ENCODE measurements at places on chromosomes 3 and 15. TPM values are rescaled to one million over a fixed set of nuclear protein-coding genes. Genes with fewer than 3 reads are reported as not detected.

The SPSB4 gene
- not detected for total RNA-seq

The HES1 gene
- total RNA-seq, result 8.3 TPM

- no peak for DNase-seq
- H3K27ac ChIP-seq, result no peak overlapping the region
- H3K4me3 ChIP-seq, result no peak overlapping the region
- no peaks in the 10 kb centered on the region for H3K4me1 ChIP-seq
- H3K36me3 ChIP-seq, result 0 out of 2 replicates have a peak, but pooled peaks cover 2% of the 10 kb centered on the region
Observed at GRCh38 chr3:101319531-101319930, 844 bp downstream of the IMPG2 start.

GRCh38 chr3:87002346-87002745, 11.4 kb upstream of the VGLL3 start:
- H3K4me3 ChIP-seq, result no peak overlapping the region
- no peak for DNase-seq
- no peak overlapping the region for H3K27ac ChIP-seq
- H3K36me3 ChIP-seq, result no peaks in the 10 kb centered on the region
- no peaks in the 10 kb centered on the region for H3K4me1 ChIP-seq

DNA sequence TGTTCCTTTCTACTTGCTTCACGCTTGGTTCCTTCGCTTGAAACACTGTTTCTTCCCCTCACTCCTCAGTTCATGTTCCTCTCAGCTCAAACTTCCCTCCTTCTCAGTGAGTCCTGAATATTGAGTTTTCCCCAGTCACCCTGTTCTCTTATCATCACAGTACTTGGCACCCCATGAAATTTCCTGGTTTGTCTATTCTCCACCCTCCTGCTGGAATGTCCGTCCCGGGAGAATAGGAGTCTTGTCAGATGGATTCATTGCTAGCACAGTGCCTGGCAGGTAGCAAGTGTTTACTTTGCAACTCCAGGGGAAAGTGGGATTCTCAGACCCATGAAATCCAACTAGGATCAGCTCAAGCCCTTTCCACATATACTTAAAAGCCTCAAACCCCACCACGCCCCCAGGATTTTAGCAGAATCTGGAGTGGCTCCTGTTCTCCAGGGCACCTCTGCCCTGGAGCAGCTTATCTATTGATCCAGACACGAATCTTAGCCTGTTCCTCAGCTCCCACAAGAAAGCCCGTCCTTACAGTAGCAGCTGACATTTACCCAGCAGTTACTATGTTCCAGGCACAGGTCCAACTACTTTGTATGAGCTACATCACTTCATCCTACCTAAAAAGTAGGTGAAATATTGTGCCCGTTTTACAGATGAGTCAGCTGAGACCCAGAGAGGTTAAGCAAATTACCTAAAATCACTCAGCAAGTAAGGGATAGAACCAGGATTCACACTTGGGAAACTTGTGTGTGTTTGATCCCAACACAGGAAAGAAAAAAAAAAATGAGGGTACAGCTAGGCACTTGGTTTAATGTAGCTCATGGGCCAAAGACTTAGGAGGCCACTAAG, 36.8 kb upstream of the MAP3K13 start:
- no peak overlapping the region for H3K4me3 ChIP-seq
- no peaks in the 10 kb centered on the region for H3K36me3 ChIP-seq
- no peaks in the 10 kb centered on the region for H3K4me1 ChIP-seq
- DNase-seq, result no peak
- H3K27ac ChIP-seq, result no peak overlapping the region
- no peaks in the 10 kb centered on the region for H3K27me3 ChIP-seq

The ACTC1 gene
- total RNA-seq, result 0.83 TPM

The CCDC54 gene
- total RNA-seq, result not detected

The GAP43 gene
- 0.36 TPM for total RNA-seq

The KNL1 gene
- total RNA-seq, result 32.5 TPM

GRCh38 chr3:45321607-45322391, 66.6 kb upstream of the LARS2 start:
- H3K4me1 ChIP-seq, result no peaks in the 10 kb centered on the region
- no peak overlapping the region for H3K27ac ChIP-seq
- H3K27me3 ChIP-seq, result peaks cover 43% of the 10 kb centered on the region
- DNase-seq, result no peak

- peaks cover 2% of the 10 kb centered on the region for H3K4me1 ChIP-seq
- H3K36me3 ChIP-seq, result no peaks in the 10 kb centered on the region
- H3K27me3 ChIP-seq, result peaks cover 3% of the 10 kb centered on the region
- H3K4me3 ChIP-seq, result no peak overlapping the region
- H3K27ac ChIP-seq, result no peak overlapping the region
- no peak for DNase-seq
Observed at GRCh38 chr3:179265875-179266274, 15.0 kb upstream of the KCNMB3 start.

- H3K27ac ChIP-seq, result no peak overlapping the region
- no peak for DNase-seq
- H3K36me3 ChIP-seq, result no peaks in the 10 kb centered on the region
- H3K4me3 ChIP-seq, result no peak overlapping the region
Observed at GRCh38 chr15:90991587-90992285, 2.6 kb downstream of the PRC1 start.

The TFG gene
- total RNA-seq, result 47.7 TPM

The ATP8B4 gene
- 0.54 TPM for total RNA-seq

The CELSR3 gene
- total RNA-seq, result 0.18 TPM

DNA sequence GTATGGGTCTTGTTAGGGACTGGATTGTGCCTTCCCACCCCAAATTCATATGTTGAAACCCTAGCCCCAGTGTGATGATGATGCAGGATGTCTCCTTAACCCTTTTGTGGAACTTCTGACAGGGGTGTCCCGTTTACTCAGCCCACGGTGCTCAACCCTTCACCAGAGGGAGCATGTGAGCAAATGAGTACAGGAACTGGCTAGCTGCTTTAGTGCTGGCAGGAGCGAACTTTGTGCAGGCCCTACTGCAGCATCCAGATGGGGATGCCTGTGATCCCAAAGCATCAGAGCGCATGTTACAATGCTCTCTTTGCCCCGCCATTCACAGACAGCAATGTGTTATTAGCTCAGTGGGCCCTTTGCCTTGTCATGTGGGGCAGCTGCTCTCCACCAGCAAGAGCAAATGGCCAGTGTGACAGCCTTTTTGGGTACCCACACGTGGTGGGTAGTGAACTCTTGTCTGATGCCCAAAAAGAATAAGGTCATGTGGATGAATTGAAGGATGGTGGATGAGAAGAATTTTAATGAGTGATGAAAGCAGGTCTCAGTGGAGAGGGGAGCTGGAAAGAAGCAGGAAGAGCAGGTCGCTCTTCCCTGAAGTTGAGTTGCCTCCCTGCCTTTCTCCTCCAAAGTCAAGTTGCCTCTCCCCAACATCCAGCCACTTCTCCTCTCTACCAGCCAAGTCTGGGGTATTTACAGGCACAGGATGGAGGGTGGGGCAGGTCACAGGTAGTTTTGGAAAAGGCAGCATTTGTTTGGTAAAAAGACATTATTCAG, 63.3 kb upstream of the STRIT1 start:
- no peak overlapping the region for H3K27ac ChIP-seq
- H3K27me3 ChIP-seq, result peaks cover 4% of the 10 kb centered on the region
- no peak overlapping the region for H3K4me3 ChIP-seq
- no peak for DNase-seq

DNA sequence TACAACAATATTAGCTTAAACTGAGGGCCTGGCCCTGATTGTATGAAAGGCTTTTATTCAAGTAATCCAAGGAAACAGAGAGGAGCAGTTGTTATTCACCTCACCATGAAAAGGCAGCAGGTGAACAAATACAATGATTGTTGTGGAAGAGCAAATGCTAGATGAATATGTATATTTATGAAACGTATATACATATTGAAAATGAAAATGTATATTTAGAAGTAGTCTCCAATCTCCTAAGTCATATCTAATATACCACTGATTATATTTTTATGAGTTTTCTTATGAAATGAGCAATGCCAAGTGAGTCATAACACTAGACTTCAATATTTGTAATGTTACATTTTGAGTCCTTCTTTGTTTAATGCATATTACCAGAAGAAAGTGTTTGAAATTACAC, 116.2 kb upstream of the KCNMB2 start:
- DNase-seq, result no peak
- H3K36me3 ChIP-seq, result no peaks in the 10 kb centered on the region
- H3K4me3 ChIP-seq, result no peak overlapping the region
- H3K4me1 ChIP-seq, result no peaks in the 10 kb centered on the region
- no peaks in the 10 kb centered on the region for H3K27me3 ChIP-seq
- H3K27ac ChIP-seq, result no peak overlapping the region

- no peak for DNase-seq
- no peak overlapping the region for H3K27ac ChIP-seq
- H3K4me3 ChIP-seq, result no peak overlapping the region
- H3K36me3 ChIP-seq, result peaks cover 14% of the 10 kb centered on the region
- H3K4me1 ChIP-seq, result peaks cover 6% of the 10 kb centered on the region
Observed at GRCh38 chr3:48930590-48930989, 11.9 kb downstream of the ARIH2 start.

GRCh38 chr3:14848906-14849305, 30.1 kb downstream of the FGD5 start:
- H3K4me1 ChIP-seq, result no peaks in the 10 kb centered on the region
- no peak overlapping the region for H3K4me3 ChIP-seq
- H3K27me3 ChIP-seq, result peaks cover 26% of the 10 kb centered on the region
- H3K27ac ChIP-seq, result no peak overlapping the region
- no peak for DNase-seq

DNA sequence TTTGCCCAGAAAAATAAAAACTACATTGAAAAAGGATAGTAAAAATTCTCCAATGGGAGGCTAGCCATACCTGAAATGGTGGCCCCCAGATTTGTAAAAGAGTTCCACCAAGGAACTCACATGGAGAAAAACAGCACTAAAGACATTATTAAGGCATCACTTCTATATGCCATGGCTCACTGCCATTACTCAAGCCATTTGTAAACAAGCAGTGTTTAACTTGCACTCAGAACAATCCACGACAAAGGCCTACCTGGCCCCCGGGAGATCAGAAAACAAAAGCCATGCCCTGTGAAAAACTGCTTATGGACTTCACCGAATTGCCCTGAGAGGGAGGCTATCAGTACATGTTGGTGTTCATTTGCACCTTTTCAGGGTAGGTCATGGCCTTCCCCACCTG, 19.6 kb downstream of the CCR8 start:
- DNase-seq, result no peak
- no peak overlapping the region for H3K27ac ChIP-seq
- no peaks in the 10 kb centered on the region for H3K27me3 ChIP-seq
- no peaks in the 10 kb centered on the region for H3K36me3 ChIP-seq
- H3K4me3 ChIP-seq, result no peak overlapping the region
- H3K4me1 ChIP-seq, result no peaks in the 10 kb centered on the region

The SPINT1 gene
- 0.56 TPM for total RNA-seq

The CYP8B1 gene
- total RNA-seq, result not detected

The SLC2A2 gene
- not detected for total RNA-seq

The PDE12 gene
- 16.8 TPM for total RNA-seq

The ALDH1A3 gene
- total RNA-seq, result 5.0 TPM

- DNase-seq, result no peak
- H3K27ac ChIP-seq, result peak overlapping the region; percentile 4
- H3K4me1 ChIP-seq, result peaks cover 12% of the 10 kb centered on the region
- no peak overlapping the region for H3K4me3 ChIP-seq
- H3K27me3 ChIP-seq, result no peaks in the 10 kb centered on the region
Observed at GRCh38 chr3:16429086-16429485, 84.4 kb downstream of the RFTN1 start.

GRCh38 chr15:35437157-35437556, 108.8 kb downstream of the DPH6 start:
- no peak overlapping the region for H3K27ac ChIP-seq
- H3K36me3 ChIP-seq, result 0 out of 2 replicates have a peak, but pooled peaks cover 1% of the 10 kb centered on the region
- H3K27me3 ChIP-seq, result no peaks in the 10 kb centered on the region
- DNase-seq, result peak; percentile 23

GRCh38 chr3:96017556-96017955, 796.8 kb upstream of the EPHA6 start:
- no peak overlapping the region for H3K4me3 ChIP-seq
- H3K4me1 ChIP-seq, result no peaks in the 10 kb centered on the region
- H3K27me3 ChIP-seq, result no peaks in the 10 kb centered on the region
- DNase-seq, result no peak
- H3K27ac ChIP-seq, result no peak overlapping the region
- no peaks in the 10 kb centered on the region for H3K36me3 ChIP-seq

The SCN5A gene
- 2.0 TPM for total RNA-seq

The IQCH gene
- total RNA-seq, result 2.5 TPM

DNA sequence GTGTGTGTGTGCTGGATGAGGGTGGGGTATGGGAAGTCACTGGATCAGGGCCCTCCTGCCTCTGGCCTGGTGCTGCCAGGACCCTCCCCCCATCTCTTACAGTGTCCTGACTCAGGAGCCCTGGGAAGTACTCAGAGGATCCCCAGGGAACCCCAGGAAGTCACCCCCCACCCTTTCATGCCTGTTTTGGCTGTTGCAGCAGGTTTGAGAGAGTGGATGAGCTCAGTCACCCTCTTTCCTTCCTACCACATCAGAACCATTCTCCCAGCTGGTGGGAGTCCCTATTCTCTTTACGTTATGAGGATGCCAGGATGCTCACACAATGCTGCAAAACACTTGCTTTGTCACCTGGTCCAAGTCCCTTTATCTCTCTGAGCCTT, 59.0 kb downstream of the BDH1 start:
- no peak overlapping the region for H3K4me3 ChIP-seq
- no peaks in the 10 kb centered on the region for H3K36me3 ChIP-seq
- H3K27ac ChIP-seq, result no peak overlapping the region
- no peak for DNase-seq

GRCh38 chr3:182118066-182118465, 406.3 kb downstream of the SOX2 start:
- no peak overlapping the region for H3K27ac ChIP-seq
- no peaks in the 10 kb centered on the region for H3K36me3 ChIP-seq
- H3K4me3 ChIP-seq, result no peak overlapping the region
- no peaks in the 10 kb centered on the region for H3K27me3 ChIP-seq

GRCh38 chr3:149470381-149470780, 4.1 kb upstream of the TM4SF4 start:
- no peaks in the 10 kb centered on the region for H3K36me3 ChIP-seq
- peak overlapping the region; percentile 53 for H3K27ac ChIP-seq
- DNase-seq, result no peak
- no peak overlapping the region for H3K4me3 ChIP-seq
- peaks cover 32% of the 10 kb centered on the region for H3K4me1 ChIP-seq

- H3K4me1 ChIP-seq, result peaks cover 4% of the 10 kb centered on the region
- peak overlapping the region; percentile 67 for H3K27ac ChIP-seq
- H3K4me3 ChIP-seq, result no peak overlapping the region
- peak; percentile 31 for DNase-seq
Observed at GRCh38 chr3:54826251-54826691, 101.6 kb downstream of the LRTM1 start.

All from IMR-90 (cell line).